Stimulated activated CD4-positive, alpha-beta T cell treated with anti-CD3 and anti-CD28 coated beads, Interleukin-15, amount 100 ng/mL, for 48 hours (primary cell): ENCODE measurements at places on chromosomes 3 and 15.

- DNase-seq = no peak
Observed at GRCh38 chr3:89314454-89315098, 207.2 kb downstream of the EPHA3 start.

GRCh38 chr3:194974468-194975135, 288.9 kb downstream of the FAM43A start:
- no peak for DNase-seq

DNA sequence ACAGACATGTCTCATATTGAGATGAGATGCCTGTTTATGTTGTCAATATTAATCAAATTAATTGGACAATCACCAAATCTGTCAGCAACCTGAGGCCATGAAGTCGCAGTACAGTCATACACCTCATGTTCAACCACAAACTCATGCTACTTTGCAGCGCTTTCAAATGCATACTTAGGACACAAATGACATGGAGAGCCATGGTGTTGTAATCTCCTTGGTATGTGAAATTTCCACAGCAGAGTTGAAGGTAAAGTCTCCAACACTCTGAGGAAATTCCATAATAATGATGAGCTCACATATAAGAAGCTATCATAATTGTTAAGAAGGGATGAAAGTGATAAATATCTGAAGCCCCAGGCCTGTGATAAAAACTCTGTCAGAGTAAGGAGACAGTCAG, 873.9 kb downstream of the MCTP2 start:
- DNase-seq = no peak

- no peak for DNase-seq
Observed at GRCh38 chr15:63329567-63330350, 51.9 kb downstream of the CA12 start.

GRCh38 chr15:77144026-77144425, 73.1 kb upstream of the TSPAN3 start:
- no peak for DNase-seq

DNA sequence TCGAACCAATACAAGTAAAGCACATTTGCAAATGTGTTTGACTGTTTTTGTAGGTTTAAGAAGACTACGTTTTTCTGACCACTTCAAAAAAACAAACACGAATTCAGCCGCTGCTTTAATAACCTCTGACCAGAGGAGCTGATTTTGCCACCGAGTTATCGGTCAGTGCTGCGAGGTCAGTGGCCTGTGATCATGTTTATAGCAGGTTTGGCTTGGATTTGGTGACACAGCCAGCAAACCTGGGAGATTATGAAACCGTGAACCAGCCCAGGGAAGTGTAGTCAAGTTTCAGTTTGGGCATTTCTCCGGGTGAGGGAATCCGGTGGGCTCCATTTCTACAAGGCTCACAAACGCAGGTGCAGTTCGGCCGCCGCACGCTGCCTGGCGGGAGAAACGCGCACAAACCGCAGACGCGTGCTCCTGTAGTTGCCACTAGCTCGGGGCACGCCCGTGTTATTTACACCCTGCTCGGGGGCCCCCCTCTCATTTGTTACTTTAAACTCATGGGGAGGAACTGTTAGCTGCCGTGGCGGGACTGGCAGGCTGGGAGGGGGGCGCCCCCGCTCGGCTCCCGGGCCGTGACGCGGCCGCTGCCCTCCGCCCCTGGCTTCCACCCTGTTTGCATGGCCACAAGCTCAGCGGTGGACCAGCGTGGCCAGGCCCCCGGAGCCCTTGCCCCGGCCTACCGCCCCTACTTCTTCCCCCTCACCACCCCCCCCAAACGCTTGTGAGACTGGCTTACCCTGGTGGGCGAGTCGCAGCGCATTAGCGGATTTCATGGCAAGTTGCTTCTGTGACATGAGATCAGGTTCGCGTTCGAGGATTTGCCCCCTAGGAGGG, 13.6 kb upstream of the ONECUT1 start:
- no peak for DNase-seq

GRCh38 chr3:172287937-172288477, 160.2 kb downstream of the GHSR start:
- no peak for DNase-seq

- DNase-seq = no peak
Observed at GRCh38 chr15:100245487-100245820, 96.3 kb downstream of the ADAMTS17 start.

- DNase-seq = no peak
Observed at GRCh38 chr3:37198996-37199395, 24.6 kb upstream of the LRRFIP2 start.

DNA sequence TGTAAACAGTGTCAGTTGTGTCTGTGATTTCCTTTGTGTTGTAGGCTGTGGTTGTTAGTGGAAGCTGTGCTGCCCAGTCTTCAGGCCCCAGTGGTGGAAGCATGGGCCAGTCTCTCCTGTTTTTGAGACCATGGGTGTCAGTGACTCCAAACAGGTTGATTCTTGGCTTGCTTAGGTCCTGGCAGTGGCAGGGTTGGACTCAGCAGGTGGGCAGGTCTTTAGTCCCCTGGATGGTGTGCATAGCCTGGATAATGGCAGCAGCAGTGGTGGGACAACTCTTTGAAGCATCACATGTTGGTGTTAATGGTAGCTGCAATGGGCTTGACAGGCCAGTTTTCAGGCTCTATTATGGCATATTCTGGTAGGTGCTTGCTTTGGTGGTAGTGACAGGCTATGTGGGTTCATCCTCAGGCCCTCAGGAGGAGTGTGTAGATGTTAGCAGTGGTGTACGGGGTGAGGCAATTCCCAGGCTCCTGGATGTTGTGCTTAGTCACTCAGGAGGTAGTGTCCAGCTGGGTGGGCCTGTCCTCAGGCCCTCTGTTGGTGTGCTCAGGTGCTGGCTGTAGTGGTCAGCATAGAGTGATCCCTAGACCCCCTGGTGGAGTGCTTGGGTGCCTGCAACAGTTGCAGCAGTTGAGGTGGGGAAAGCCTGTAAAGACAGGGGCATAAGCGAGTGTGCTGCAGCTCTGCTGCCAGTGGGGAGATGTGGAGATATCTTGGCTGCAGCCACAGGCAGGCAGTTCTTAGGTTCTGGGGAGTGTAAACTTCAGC, 596.7 kb downstream of the PDCD6IP start:
- no peak for DNase-seq

DNA sequence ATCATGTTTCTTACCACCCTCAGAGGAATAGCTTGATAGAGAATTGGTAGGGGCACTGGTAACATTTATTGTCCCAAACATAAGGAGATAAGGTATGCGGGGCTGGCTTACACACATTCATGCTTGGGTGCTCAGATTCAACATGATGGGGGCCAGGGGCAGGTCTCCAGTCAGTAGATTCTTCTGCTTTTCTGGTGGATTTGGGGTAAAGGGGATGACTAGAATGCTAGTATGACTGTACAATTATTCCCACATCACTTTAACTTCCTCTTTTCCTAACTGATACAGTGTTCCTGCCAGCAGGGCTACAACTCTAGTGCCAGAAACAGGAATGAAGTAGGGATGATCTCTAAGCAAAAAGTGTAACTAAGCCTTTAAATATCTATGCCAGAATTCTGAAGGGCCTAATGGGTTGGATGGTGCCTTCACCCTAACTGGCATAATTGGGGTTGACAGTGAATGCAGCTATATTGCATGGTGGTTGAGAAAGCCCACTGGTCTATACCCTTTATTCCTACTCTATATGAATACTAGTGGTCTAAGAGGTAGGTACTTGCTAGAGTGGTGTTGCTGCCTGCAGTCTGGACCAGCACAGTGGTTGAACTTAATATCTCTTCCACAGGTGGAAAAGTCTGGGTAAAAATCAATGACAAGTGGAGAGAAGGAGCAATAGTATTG, 117.4 kb downstream of the IL12A start:
- no peak for DNase-seq

- DNase-seq = no peak
Observed at GRCh38 chr3:177463863-177464262, 266.6 kb upstream of the TBL1XR1 start.

- DNase-seq = no peak
Observed at GRCh38 chr3:183298701-183299153, 45.7 kb downstream of the B3GNT5 start.

GRCh38 chr15:23565395-23566070, at the start of gene MKRN3:
Gene MKRN3 (plus strand): TSS chr15:23565674. CDS start chr15:23565783, 109 bp downstream.
- DNase-seq = no peak

- no peak for DNase-seq
Observed at GRCh38 chr3:12926660-12927059, 85.3 kb upstream of the RPL32 start.

GRCh38 chr15:40598126-40598525, 4.1 kb downstream of the KNL1 start:
- no peak for DNase-seq

GRCh38 chr3:73706771-73707170, 82.0 kb upstream of the PDZRN3 start:
- no peak for DNase-seq

DNA sequence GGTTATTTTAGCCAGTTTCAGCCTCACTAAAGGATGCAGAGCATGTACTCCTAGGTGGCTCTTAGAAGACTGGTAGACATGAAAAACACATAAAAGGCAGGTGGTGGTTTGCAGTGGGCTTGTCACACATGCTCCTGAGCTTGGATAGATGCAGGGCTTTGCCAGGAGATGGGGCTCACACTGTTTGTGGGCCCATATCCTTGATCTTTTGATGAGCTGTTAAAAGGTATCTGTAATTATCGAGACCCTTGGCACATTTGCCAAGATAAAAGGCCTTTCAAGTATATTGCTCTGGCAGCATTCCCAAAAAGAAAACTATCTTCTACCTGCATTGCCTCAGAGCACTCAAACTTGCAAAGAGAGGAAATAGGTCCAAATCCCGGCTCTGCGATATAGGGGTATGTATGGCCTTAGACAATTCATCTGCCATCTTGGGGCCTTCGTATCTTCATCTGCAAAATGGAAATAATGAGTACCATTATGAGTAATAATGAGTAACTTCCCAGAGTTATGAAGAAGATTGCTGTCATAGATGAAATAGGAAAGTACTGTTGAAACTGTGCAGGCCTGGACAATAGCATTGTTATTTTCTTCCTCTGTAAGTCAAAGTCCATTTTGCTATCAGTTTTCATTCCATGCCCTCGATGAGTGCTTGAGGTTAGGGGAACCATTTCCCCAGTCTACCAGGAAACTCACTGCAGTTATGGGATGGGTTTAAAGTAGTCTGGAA, 172.7 kb downstream of the SYNPR start:
- no peak for DNase-seq

DNA sequence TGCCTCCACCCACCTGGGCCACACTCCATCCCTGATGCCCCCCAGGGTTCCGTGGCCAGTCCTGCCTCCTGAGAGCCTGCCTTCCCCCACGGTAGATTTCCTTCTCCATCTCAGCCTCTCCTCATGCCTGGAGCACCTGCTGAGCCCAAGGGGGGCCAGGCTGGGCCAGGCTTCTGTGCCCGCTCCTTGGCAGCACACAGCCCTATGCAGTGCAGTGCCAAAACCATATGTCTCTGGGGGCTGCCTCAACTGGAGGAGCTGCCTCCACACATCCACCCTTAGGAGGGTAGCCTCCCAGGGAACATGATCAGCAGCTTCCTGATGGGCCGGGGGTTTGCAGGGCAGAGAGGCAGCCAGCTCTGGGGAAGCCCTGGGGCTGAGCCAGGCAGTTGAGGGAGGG, 24.6 kb upstream of the GATA2 start:
- DNase-seq = no peak

GRCh38 chr3:174101244-174101643, 703.7 kb downstream of the NLGN1 start:
- DNase-seq = no peak

GRCh38 chr3:141486746-141487520, at the start of gene RASA2:
Gene RASA2 (plus strand): TSS chr3:141487027. CDS start chr3:141487084, 57 bp downstream.
- DNase-seq = peak; percentile 44

DNA sequence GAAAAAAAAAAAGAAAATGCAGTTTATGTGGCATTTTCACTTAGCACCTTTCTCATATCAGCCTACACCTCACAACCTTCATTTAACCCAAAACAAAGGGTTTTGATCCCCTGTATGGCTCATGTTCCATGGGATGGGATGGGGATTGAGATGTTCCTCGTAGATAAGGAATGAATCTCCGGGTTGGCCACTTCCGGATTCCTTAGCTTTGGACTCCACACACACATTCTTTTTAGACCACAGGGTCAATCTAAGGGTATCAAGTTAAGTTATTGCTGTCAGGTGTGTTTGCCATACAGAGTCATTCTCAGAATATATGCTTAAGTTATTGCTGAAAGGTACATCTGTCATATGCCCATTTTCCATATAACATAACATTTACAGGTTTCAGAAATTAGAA, 301.4 kb upstream of the TGFBR2 start:
- no peak for DNase-seq

DNA sequence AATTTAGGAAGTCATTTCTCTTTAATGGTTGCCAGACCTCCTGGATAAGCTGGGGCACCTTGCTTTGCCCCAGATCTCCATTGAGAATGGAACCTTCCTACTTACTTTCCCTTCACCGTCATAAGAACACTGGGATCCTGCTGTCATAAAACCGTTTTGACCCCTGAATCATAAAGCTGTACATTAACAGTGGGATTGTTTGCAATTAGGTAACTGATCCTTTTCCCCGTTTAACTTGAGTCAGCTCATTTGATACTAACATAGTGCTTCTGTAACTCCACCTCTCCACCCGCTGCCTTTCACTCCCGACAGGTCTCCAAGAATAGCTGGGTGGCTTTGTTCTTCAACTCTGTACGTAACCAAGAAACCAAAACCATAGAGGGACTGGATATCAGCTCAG, 308.2 kb upstream of the WNT5A start:
- DNase-seq = no peak

- no peak for DNase-seq
Observed at GRCh38 chr3:174202116-174202515, 657.0 kb upstream of the NAALADL2 start.

DNA sequence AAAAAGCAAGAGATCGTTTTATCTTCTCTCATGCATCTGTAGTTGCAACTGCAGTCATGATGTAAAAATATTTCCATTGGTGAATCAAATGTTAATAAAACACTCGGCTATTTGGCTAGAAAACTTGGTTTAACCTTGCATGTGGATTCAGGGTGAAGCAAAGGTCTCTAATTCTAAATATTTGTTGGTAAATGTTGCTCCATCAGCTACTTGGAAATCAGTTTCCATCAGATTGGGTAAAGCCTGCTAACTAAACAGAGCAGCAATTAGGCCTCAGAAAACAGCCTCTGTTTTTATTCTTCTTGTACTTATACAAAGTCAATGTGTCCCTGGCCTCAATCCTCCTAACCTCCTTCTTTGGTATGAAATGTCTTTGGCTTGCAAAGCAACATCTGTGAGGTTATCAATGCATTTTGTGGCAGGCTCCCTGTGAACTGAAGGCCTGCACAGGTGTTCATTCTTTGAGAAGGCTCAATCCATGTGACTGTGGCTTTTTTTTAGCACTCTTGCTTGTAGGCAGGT, 312.3 kb downstream of the WDR72 start:
- no peak for DNase-seq

GRCh38 chr15:69660658-69661405, 208.2 kb downstream of the RPLP1 start:
- DNase-seq = no peak

DNA sequence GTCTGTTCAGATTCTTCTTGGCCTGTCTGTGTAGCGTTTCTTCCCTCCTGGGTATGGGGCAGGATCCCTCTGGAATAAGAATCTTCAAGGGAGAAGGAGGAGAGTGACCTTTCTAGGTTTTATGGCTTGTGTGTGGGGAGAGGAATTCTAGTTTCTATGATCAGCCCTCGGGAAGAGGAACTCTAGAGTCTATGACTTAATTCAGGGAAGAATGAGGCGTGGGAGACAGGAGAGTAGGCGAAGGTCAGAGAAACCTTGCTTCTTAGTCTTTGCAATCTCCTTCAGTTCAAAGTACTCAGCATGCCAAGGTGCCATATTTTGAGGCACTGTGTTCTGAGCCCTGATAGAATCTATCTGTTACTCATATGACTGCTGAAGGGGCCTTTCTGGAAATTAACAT, 99.2 kb upstream of the C3orf80 start:
- DNase-seq = no peak

- DNase-seq = no peak
Observed at GRCh38 chr15:65421360-65422215, 1.2 kb downstream of the IGDCC4 start.

GRCh38 chr3:71322154-71322553, 261.4 kb downstream of the FOXP1 start:
- DNase-seq = no peak
